NCI-H345 (cell line): ENCODE measurements at places on chromosomes 1 and 21.
A peak's percentile ranks its signal among the peaks of the same experiment; 100 is the strongest.

DNA sequence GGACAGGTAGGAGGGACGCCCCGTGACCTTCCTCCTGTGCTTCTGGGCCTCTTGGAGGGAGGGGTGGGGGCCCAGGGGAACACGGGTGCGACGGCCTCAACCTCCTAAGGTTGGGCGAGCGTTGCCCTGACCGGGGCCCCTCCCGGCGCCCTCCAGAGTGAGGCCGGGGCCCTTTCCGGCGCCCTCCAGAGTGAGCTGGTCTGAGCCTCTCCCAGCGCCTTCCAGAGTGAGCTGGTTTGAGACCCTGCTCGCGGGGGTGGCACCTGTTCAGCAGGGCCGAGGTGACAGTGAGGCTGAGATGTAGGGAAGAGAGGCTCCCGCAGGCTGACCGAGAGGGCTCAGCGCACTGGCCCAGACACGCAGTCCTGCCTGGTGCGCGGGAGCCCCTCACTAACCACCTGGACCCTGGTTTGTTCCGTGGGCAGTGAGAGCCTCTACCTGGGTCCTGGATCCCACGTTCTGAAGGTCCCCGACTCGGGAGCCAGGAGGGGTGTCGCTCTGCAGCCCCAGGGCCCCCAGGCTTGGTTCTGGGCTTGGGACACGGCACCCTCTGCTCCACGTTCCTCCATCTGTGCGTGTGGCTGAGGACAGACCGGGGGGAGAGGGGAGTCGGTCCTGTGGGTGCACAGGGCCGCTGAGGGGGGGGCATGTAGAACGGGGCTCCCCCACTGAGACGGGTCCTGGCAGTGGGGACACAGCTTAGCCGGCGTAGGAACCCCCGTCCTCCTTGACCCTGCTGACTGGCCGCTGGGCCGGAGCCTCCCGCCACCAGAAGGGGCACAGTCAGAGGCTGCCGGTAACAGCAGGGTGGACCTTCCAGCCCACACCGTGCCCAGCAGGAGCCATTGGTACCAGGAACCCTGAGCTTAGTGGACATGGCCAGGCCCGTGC, 1.4 kb downstream of the COL6A1 start:
- no peak for DNase-seq

- DNase-seq = no peak
Measured at GRCh38 chr1:70247768-70248167, 26.6 kb downstream of the SRSF11 start.

DNA sequence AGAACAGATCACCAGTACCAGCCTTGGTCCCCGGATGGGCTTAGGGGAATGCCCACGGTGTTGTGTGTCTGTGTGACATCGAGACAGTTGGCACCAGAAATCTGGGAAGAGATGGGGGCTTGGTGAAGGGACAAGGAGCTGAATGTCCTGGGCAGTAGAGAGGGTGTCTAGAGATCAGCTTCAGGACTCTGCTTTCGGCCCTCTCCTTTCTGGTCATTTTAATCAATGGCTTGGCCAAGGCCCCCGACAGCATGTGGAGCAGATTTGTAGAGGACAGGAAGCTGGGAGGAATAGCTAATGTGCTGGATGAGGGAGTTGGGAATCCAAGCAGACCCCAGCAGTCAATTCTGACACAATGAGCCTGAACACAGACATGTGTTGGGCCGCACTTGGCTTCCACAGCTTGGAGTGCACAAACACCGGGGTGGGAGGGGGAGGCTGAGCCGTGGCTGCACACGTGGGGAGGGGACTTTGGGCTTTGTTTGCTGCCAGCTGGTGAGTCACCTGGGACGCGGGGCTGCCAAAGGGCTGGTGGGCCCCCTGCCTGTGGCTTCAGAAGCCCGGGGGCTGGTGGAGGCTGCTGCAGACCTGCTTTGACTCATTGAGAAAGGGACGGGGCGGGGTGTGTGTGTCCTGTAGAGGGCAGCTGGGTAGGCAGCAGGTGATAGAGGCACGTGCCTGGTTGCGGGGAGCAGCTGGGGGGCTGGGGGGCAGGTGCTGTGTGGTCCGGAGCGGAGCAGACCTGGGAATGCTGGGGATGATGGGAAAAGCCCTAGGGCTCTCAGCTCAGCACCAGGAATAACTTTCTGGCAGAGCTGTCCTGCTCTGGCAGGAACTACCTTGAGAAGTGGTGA, 20.9 kb downstream of the SLC1A7 start:
- DNase-seq = peak; percentile 79

DNA sequence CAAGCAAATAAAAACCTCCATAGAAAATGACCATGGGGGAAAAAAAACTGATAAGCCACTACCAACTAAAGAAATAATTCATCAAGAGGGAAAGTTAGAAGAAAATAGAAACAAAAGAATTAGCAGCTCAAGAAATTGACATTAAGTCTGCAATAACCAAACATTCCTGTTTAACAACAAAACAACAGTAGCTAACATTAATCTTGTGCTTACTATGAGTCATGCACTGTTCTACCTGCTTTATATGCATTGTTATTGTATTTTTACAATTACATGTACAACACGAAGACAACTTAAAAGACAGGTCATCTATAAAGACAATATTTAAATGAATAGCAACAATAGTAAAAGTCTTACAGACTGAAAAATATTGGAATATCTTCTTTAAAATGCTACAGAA, 34.4 kb upstream of the LRRC7 start:
- no peak for DNase-seq

GRCh38 chr1:164858096-164858632, 299.2 kb downstream of the PBX1 start:
- DNase-seq = no peak

DNA sequence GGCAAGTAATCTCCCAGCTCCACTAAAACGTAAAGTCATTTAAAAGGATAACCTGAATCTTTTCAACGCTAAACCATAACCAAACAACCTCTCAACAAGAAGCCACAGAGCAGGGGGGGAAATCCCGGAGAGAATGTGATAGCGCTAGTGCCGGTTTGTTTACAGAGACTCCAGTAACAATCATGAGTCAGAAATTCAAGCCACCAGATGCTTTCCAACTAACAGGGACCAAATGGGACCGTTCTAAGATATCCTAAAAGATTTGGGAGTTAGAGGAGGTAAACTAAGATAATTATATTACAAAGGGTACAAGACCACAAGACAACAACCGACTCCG, 825 bp downstream of the DCAF8 start:
- DNase-seq = peak; percentile 60

DNA sequence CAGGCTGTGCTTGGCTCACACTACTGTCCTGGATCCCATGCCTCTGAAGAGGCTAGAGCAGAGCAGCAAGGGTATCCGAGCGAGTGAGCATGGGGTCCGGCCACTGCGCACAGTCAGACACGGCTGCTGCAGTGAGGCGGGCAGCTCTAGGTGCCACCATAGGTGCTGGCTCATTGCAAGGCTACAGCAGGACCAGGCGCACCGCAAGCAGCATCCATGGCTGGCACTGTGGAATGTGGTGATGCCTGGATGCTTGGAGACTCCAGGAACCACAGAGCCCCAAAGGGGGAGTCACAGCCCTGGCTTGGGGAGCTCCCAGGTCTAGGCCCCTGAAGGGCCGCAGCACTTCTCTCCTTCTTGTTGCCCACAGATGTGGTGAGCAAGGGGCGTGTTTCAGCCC, 47.2 kb downstream of the ATP6V1G3 start:
- DNase-seq = no peak
